Dermis microvascular lymphatic vessel endothelial cell (primary cell): ENCODE measurements at places on chromosomes 16 and 17. TPM values are rescaled to one million over a fixed set of nuclear protein-coding genes. Genes with fewer than 3 reads are reported as not detected.

Gene QPRT
- 0.13 and 0.25 TPM in 2 replicates for total RNA-seq

Gene TBC1D3G
- not detected in 2 replicates for total RNA-seq

Gene KIF2B
- not detected in 2 replicates for total RNA-seq

Gene KRTAP4-1
- not detected in 2 replicates for total RNA-seq

Gene MT1G
- not detected in 2 replicates for total RNA-seq

DNA sequence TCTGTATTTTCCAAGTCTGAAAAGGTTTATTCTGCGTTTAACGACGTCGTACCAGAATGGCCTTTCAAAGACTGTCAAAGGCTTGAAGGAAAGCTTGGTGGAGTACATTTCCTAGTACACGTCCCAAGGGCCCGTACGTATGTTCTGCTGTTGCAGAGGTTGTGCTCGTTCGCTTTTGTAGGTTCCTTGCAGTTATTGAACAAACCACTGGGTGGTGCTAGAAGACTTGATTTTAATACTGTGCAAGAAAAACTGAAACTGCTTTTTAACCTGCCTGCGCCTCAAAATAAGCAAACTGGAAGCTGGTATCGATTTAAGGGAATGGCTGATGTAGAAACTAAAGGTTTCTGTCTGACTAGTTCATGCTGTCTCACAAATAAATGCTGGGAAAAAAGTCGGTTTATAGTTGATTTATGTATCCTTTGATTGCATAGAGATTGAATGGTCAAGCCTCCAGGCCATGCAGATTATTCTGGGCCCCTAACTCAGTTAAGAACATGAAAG lies 54.6 kb downstream of the USP10 start:
- DNase-seq, result peak; percentile 83

DNA sequence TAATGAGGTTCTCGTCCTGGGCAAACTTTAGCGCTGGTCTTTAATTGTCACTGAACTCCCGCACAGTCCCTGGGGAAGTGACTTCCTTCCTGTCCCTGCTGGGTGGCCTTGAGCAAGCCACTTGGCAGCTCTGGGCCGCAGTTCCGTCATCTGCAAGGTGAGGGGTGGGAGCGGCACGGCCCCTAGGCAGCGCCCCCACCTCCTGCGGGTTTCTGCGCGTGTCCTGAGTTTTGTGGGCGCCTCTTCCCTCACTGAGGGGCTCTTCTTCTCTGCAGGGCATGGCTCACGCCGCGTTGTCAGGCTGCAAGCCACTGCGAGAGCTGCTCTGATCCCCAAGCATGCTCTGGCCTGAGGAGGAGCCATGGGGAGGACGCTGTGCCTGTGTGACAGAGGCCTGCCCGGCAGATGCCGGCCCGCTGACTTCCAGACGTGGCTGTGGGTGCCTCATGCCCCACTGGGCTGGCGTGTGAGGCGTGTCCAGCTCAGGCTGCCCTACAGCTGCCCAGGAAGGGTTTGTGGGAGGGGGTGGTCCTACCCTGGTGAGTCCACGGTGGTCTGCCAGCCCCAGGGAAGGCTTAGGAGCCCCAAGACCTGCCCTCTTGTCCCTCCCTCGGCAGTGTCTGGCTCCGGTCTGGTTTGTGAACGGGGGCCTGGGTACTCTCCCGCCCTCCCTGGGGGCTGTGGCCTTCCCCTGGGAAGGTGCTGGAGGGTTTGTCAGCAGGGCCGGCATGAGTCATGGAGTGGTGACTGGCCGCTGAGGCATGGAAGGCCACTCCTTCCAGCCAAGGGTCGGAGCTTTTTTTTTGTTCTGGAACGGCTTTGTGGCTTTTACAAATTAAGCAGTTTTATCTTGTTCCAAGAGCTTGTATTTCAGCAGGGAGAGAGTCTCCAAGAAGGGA lies 182.0 kb downstream of the SEC14L1 start:
- DNase-seq, result peak; percentile 93

- DNase-seq, result no peak
Observed at GRCh38 chr16:84373907-84374489, 5.7 kb downstream of the ATP2C2 start.

DNA sequence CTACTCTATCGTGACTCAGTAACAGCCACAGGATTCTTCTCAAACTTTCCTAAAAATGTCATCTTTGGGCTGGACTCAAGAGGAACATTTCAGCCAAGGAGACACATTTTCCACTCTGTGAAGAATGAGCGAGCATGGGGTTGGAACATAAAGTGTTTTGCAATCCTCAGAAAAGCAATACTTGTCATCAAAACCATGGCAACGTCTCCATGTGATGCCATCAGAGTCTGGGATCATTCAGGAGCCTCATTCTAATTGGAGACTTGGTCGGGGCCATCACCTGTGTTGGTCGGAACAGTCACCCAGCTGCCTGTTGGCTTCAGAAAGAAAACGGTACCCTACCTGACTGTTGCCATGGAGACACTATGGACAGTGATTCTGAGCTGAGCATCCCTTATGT lies 25.5 kb downstream of the MYOCD start:
- DNase-seq, result no peak

GRCh38 chr17:59505610-59506276 lies 59.7 kb upstream of the DHX40 start:
- no peak for DNase-seq

- no peak for DNase-seq
Observed at GRCh38 chr17:45296833-45297124, 20.0 kb downstream of the MAP3K14 start.

DNA sequence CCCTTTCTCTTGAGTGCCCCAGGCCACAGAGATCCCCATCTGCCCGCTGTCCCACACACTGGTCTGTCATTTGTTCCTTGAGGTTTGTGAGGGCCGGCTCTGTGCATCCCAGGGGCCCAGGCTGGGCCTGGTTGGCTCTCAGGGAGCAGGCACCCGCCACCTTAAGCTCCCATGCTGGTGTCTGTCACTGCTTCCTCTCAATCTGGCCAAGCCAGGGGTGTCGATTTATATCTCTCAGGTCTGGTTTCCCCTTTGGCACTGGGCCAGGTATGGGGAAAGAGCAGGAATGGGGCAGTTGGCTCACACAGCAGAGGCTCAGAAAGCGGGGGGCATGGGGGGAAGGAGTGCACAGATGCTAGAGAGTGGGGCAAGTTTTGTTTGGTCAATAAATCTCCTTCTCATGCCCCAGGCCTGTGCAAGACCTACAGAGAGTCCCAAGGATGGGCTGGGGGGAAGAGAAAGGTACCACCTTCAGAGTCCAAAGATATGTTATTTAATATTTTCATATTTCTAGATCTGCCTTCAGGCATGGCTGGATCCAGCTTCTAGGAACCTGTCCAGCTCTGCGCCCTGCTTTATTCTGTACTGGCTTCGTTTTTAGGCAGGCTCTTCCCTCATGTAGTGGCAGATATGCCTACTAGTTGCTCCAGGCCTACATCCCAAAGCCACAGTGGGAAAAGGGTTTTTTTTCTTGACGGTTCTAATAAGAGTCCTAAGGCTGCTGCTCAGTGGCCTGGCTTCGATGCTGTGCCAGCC lies 34.3 kb downstream of the IL4R start:
- peak; percentile 47 for DNase-seq

DNA sequence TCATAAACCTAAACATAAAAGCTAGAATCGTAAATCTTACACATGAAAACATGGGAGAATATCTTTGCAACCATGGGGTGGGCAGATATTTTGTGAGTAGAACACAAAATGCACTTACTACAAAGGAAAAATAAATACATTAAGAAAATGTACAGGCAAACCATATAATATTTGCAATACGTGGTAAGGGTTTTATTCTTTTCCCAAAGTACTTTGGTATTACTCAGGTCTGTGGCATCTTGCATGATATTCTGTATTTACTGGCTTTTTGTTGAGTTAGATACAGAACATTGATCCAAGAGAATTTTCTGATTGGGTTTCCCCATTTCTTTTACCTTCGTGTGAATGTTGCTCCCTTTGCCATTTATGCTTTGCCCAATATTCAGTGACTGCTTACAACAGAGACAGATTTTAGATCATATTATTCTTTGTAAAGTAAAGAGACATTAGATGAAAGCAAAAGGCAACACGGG lies 33.0 kb upstream of the ARHGAP17 start:
- DNase-seq, result no peak

DNA sequence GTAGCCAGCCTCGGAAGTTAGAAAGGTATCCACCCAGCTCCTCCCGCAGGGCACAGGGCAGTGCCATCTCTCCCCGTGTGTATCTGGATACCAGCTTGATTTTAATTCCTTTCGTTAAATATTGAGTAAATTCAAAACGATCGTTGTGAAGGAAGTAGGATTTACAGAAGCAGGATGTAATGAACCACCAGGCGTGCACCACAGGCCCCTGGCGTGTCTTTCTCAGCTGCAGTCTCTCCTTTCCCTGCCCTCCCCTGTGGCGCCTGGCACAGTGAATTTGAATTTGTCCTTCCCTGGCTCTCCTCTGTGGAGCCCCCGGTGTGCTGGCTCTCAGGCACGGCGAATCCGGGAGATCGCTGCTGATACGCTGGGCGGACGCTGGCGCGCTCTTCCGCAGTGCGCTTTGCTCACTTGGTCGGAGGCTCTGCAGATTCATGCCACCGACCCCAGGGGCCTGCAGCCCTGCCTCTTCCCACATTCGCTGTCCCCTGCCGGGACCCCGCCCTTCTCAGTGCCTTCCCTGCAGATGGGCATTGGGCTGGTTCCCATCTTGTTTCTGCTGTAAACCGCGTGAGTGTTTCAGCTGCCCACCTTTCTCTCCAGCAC lies 164.6 kb downstream of the RPTOR start:
- no peak for DNase-seq

DNA sequence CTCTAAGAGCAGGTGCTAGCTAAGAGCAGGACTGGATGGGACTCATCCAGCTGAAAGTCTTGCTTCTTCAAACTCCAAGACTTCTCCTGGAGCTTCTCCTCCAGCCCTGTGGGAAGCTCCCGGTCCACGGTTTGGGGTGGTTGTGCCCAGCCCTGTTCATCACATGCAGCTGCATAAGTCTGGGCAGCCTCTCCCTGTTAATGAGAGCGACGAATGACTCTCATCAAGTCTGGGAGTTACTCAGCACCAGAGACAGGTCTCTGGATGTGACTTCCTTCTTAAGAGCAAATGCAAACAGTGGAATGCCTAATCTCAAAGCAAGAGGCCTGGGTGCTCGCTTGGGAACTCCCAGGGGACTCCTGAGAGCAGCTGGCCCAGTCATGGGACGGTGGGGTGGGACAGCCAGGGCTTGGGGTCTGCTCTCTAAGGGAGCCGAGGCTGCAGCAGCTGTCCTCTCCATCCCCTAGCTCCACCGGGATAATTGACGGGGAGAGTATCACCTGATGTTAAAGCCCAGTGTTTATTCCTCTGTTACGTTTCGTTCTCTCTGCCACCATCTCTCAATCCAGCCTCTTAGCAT lies 35.3 kb upstream of the CRHR1 start:
- DNase-seq, result no peak
